ENCODE measurements at places on chromosomes 16 and 17.

- no peak for DNase-seq
Measured at GRCh38 chr17:70454908-70455307, 285.6 kb downstream of the KCNJ2 start.

GRCh38 chr16:77660311-77660710, 62.0 kb upstream of the NUDT7 start:
- DNase-seq, result no peak

- DNase-seq, result peak; percentile 14
Measured at GRCh38 chr17:1561420-1562175, 994 bp downstream of the PITPNA start.

DNA sequence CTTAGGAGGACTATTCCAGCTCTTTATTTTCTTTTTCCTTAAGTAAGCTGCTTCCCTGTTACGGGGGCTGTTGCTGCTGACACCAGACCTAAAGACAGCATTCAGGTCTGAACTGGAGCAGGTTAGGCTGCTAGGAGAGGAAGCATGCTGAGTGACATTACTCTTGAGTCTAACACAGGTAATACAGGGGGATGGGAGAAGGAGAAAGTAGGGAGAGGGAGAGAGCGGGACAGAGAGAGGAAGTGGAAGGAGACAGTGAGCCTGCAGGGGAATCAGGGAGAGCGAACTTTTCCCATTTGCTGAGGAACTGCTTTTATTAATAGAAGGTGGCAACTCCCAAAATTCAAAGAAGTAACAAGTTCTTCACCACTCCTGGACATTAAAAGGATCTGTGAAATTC, 130.9 kb downstream of the PARN start:
- DNase-seq, result no peak

DNA sequence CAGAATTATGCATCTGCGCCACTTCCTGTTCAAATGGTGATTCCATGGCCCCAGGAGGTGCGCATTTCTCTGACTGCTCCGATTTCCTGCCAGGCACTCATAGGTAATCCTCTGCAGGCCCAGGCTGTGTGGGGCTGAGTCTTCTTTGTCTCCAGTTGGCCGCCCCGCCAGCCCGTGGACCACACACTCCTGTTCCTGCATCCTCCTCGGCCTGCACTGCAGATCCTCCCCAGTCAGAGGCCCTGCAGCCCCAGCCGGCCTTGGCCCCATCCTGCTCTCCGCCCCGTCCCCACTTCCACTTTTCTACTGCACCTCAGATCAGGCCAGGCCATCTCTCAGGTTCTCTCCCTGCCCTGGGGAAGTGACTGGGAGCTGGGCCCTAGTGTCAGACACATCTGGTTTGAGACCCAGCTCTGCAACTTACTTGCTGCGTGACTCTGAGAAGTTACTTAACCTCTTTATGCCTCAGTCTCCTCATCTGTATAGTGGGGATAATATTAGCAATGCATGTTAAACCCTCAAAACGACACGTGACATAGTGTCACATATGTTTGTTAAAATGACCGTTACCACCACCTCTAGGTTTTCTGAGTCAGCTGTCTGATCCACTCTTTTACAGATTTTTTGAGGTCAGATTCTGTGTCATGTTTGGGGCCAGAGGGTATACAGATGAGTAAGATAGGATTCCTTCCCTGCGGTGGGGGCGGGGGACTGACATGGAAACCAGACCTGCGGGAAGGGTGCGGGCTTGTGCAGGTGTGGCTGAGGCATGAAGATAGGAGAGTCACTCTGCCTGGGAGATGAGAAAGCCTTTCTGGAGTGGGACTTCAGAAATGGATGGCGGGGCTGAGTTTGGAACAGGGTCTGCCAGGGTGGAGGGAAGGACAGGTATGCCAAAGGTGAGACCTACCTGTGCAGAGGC, 12.8 kb downstream of the RAB11FIP4 start:
- no peak for DNase-seq

- no peak for DNase-seq
Measured at GRCh38 chr17:42608305-42609181, 631 bp downstream of the RETREG3 start.

DNA sequence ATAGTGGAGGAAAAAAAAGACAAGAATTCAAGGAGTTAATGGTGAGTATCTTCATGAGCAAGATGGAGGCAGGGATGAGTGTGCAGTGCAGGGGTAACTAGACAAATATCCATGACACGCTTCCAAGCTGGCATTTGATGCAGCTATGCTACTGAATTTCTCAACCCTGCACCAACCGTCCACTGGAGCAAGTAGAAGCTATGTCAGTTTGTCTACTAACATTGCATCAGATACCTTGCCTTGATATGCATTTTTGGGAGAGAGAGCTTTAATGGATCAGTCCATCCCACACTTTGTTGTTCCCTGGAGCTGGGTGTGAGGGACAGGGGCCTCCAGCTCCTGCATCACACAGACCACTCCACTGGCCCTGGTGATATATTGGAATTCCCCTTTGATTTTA, 16.4 kb downstream of the CCL11 start:
- no peak for DNase-seq

- no peak for DNase-seq
Measured at GRCh38 chr17:43530288-43531081, 15.7 kb downstream of the ETV4 start.

- DNase-seq, result no peak
Measured at GRCh38 chr16:88867581-88868246, 1.3 kb upstream of the PABPN1L start.

DNA sequence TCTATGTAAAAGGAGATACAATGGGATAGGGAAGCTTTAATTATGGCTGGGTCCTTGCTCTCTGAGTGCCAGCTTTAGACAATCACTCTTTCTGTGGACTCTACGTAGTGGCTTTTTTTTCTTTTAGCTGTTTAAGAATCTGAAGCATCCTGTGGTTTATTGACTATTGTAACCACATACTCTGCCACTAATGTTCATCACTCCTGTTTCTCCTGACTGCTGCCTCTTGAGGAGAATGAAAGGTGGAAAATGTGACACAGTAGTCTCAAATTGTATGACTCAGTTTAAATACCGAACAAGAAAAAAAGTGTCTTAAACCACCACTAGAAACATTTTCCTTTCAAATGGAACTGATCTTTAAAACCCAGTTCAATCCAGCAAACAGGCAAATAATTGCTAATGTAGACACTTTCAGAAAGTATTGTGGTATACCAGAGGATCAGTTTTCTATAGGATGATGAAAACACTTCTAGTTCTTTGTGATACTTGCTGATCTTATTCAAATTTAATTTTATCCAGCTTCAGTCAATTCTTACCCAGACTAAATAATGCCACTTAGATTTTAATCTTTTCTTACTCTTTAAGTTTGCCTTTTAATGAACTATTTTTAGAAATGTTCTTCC, 302.7 kb upstream of the PMFBP1 start:
- no peak for DNase-seq

- no peak for DNase-seq
Measured at GRCh38 chr17:76597156-76598003, 11.7 kb upstream of the ST6GALNAC2 start.

- no peak for DNase-seq
Measured at GRCh38 chr16:84315422-84315821, 20.7 kb downstream of the WFDC1 start.

GRCh38 chr16:11333010-11333409, 12.2 kb upstream of the RMI2 start:
- DNase-seq, result no peak

DNA sequence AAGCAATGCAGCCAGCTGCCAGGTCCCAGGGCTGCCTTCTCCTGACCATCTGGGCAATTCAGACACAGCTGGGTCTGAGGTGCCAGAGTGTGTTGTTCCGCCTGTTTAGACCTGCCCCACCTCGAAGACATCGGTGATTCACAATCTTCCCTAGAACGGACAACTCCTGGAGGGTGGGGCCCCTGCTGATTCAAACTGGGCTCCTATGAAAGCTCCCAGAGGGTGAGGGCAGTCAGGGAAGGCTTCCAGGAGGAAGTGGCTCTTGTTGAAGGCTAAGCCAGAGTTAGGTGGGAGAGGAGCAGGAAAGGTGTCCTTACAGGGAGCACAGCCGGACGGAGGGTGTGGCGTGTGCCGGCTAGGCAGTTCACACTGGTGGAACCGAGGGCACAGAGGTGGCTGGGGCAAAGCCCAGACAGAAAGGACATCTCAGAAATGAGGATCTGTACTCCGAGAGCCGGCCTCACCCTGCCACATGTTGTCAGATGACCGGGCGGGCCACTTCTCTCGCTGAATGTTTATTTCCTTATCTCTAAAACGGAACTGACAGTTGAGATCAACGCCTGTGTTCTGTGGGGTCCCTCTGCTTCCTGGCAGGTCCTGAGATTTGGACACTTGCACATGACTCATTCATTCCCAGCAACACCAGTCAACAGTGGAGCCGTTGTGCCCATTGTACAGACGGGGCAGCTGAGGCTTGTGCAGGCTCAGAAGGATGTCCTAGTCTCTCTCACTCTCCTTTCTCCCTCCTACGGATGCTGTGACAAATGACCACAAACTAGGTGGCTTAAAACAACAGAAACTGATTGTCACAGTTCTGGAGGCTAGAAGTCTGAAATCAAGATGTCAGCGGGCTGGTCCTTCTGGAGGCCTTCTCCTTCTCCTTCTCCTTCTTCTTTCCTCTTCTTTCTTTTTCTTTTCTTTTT, 26.9 kb upstream of the LITAF start:
- DNase-seq, result peak; percentile 89

- DNase-seq, result no peak
Measured at GRCh38 chr17:77140878-77141767, at the start of gene SEC14L1. SEC14L1 (plus strand) TSS chr17:77140969; CDS start chr17:77143597, 2,628 bp downstream.

GRCh38 chr16:72991211-72991610, 56.7 kb downstream of the ZFHX3 start:
- DNase-seq, result no peak

DNA sequence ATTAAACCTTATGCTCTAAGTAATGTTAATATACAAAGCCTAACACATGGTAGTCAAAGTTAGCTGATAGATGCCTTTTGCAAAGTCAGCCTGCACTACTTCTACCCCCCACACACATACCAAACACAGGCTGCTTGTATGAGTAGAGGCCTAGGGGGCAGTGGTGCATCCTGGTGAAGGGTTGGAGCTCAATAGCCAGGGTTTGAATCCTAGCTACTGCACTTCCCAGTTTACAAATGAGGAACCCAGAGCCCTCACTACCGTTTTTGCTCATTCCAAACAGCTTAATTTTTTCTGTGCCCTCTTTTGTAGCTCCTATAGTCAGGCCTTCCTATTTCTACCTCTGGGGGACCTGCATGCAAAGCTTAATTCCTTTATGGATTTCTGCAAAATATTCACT, 18.9 kb upstream of the HYDIN start:
- DNase-seq, result no peak

- no peak for DNase-seq
Measured at GRCh38 chr16:58085584-58086251, 43.5 kb downstream of the CFAP20 start.

DNA sequence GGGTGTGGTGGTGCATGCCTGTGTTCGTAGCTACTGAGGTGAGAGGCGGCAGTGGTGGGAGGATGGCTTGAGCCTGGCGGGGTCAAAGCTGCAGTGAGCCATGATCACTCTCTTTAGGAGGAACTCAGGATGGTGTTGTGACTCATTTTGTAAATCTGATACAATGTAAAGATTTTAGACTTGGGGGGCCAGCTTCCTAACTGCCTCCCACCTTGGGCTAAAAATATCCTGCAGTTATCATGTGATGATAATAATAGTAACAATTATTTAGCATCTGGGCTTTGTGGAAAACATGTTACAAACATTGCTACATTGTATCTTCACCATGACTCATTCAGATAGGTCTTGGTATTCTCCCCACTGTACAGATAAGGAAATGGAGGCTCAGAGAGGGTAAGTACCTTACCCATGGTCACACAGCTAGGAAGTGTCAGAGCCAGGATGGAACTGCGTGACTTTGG, 7.4 kb downstream of the CTNS start:
- DNase-seq, result no peak

DNA sequence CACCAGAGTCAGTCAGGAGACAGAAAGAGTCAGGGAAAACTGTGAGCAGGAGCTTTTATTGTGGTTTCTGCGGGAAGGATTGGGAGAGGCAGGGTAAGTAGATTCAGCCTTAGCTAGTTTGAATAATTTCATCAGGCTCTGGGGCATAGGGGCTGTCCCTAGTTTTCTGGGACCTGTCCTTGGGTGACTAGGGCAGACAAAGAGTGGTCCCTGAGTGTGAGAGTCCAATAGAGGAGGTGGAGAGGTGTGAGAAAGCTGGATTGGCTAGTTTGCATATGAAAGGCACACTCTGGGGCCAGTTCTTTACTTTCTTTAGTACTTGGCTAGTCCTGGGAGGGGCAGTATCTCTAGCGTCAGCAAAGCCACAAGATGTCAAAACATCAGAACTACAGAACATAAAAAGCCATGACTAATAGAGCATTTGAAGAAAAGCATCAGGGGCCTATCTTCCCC, 255.6 kb downstream of the HS3ST3A1 start:
- no peak for DNase-seq

- DNase-seq, result no peak
Measured at GRCh38 chr17:72189768-72190593, 69.2 kb downstream of the SOX9 start.

DNA sequence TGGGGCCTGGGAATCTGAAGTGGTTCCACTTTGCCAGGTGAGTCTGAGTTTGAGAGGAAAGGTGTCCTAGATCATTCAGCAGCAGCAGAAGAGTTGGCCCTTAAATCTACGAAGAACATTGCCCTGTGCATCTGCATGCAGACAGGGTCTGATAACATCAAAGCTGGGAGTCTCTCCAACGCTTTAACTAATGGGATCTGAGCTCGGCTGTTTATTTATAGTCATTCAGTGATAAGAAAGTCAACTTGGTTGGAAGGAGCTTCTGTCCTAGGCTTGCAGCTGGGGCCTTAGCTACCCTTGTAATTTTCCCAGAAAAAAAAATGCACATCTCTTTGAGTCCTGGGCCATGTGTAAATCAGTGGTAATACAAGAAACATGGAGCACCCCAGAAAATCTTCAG, 418.0 kb upstream of the HSBP1 start:
- no peak for DNase-seq

- no peak for DNase-seq
Measured at GRCh38 chr16:9260666-9261065, 169.2 kb downstream of the HAPSTR1 start.

GRCh38 chr17:1673041-1673785, 11.5 kb downstream of the PRPF8 start:
- DNase-seq, result no peak
